Right ventricle myocardium inferior (tissue), 1 donor: ENCODE measurements at places on chromosomes 11 and 22. TPM values are rescaled to one million over a fixed set of nuclear protein-coding genes. Genes with fewer than 3 reads are reported as not detected.

The GAL gene
- not detected for total RNA-seq

The PAK1 gene
- total RNA-seq = 10.1 TPM

The KCNQ1OT1 gene
- 0.32 TPM for total RNA-seq

The PDGFB gene
- 19.7 TPM for total RNA-seq

The LRRC56 gene
- total RNA-seq = 0.16 TPM

The BATF2 gene
- 1.5 TPM for total RNA-seq

- no peak for DNase-seq
These were observed 237.2 kb downstream of the DDX10 start for GRCh38 chr11:108902027-108902469.

DNA sequence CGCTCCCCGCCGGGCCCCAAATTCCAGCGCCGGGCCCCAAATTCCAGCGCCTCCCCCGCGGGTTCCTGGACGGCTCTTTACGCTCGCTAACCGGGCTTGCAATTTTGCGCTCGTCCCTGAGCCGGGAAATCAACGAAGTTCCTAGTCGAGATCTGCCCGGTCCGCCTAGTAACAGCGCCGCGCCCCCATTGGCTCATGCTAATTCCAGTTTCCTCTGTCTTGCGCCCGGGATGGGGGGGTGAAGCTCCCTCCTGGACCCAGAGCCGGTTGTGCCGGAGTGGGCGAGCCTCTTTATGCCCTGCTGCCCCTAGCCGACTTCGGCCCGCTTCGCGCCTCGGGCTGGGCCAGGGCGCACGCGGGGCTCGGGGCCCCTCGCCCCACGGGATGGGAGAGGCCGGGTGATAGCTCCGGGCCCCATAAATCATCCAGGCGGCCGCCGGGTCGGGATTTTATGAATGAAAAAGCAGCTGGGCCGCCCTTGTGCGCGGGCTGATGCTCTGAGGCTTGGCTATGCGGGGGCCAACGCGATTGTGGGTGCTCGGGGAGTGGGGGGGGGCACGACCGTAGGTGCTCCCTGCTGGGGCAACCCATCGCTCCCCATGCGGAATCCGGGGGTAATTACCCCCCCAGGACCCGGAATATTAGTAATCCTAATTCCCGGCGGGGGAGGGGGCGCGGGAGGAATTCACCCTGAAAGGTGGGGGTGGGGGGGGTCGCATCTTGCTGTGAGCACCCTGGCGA lies 1.8 kb upstream of the CCND1 start:
- DNase-seq = peak; percentile 91

- DNase-seq = no peak
These were observed 15.5 kb downstream of the RAB30 start for GRCh38 chr11:83056204-83056603.

DNA sequence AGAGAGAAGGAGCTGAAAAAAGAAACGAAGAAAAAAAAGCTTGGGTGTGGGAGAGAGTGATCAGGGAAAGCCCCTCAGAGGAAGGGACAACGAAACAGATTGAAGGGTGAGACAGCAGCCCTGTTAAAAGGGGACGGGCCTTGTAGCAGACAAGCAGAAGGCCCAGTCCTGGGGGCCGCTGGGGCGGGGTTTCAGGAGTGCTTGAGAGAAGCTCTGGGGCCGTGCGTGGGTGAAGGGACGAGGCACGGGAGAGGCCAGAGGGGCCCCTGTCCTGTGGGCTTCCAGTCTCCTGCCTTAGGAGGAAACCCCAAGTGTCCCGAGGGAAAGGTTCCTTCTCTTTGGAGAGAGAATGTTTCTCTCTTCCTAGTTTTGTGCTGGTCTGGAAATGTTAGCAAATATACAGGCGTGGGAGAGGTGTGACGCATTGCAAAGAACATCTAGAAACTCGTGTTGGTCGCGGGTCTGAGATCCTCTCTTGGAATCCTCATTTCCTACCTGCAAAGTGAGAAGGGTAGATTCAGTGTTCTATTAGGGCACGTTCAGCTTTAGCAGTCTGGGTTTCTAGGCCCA lies 28.6 kb downstream of the ADAMTS15 start:
- peak; percentile 74 for DNase-seq
